ENCODE measurements at places on chromosomes 2 and 18.

- no peak for DNase-seq
Measured at GRCh38 chr18:78564030-78564429, 415.6 kb upstream of the SALL3 start.

DNA sequence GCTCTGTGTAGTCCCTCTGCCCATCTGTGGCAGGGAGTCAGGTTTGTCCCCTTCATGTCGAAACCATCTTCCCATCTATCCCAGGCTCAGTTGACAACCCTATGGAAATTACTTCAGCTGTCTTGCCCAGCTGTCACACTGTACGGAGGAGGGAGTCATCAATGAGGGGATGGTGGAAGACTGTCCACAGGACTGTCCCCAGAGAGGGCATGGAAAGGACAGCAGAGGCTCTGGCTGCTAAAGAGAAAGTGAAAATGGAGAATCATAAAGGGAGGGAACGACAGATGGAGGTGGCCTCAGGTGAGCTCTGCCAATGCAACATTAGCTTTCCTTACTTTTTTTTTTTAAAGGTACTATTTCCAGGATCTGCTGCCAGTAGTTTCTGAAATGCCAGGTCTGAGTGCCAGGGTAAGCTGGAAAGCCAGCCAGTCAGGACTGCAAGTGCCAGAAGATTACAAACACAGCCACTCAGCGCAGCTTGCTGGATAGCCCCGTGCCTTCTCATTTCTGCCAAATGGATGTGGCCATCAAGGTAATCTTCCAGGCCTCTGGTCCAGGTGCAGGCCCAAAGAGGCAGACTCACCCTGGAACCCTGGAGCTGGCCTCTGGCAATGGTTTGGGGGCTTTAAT lies 192.8 kb downstream of the AGPS start:
- DNase-seq: no peak

- no peak for DNase-seq
Measured at GRCh38 chr18:56330366-56331110, 307.9 kb downstream of the TXNL1 start.

GRCh38 chr2:108988076-108988795 lies 784 bp downstream of the EDAR start:
- DNase-seq: no peak

DNA sequence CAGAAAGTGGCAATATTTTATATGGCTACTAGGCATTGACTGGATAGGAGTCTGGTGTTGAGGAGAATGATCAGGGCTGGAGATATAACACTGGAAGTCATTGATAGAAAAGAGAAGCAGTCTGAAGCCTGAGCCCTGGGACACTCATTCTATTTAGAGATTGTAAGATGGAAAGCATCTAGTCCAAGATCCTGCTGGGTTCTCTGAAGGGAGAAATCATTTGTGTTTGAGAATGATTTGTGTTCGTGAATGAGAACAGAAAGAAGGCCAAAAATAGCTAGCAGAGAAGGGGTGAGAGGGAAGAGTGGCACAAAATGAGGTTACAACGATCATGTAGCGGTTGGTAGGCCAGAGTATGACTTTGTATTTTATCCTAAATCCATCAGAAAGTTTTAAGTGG lies 7.6 kb upstream of the ALS2 start:
- DNase-seq: no peak

- DNase-seq: no peak
Measured at GRCh38 chr2:15449556-15450236, 111.4 kb downstream of the NBAS start.

Data from activated CD4-positive, alpha-beta T cell treated with anti-CD3 and anti-CD28 coated beads, Interleukin-2, amount 50 U/mL, for 16 hours (primary cell).